ENCODE measurements at places on chromosomes 7 and 10.

DNA sequence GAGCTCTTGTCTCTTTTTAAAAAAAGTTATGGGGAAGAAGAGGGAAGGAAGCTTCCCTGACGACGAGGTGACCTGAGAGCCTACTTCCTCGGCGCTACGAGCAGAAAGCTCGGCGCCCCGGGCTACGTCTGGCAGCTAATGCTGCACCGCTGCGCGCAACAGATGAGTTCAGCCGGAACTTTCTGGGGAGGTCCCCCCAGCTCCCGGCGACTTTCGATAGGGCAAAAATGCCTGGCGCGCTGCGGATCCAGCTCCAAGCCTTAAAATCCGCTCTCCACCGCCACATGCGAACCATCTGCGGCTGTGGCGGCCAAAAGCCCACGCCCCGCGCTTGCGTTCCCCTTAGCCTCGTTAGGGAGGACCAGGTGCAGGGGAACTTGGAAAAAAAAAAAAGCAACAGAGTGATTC, 621 bp downstream of the P4HA1 start:
- peak; percentile 43 for DNase-seq

DNA sequence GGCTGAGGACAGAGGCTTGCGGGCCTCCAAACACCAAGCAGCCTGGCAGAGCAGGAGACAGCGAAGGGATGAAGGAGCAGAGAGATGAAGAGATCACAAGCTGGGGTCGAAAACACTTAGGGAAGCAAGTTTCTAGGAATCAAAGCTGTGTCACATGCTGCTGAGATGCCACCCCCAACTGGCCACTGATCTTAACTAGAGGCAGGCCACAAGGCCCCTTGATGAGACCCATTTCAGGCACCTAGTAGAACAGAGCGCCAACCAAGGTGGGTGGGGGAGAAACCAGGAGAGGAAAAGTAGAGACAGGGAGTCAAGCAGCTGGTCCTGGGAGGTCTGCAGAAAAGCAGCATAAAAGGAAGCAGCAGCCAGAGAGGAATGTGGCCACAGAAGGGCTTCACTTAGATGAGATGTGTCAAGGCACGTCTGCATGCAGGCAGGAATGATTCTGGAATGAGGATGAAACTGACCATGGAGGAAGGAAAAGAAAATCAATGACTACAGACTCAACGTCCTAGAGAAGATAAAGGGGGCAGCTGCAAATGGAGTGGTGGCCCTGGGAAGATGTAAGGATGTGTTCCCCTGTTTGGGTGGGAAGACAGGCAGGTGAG, 85.0 kb upstream of the DDC start:
- DNase-seq: no peak

DNA sequence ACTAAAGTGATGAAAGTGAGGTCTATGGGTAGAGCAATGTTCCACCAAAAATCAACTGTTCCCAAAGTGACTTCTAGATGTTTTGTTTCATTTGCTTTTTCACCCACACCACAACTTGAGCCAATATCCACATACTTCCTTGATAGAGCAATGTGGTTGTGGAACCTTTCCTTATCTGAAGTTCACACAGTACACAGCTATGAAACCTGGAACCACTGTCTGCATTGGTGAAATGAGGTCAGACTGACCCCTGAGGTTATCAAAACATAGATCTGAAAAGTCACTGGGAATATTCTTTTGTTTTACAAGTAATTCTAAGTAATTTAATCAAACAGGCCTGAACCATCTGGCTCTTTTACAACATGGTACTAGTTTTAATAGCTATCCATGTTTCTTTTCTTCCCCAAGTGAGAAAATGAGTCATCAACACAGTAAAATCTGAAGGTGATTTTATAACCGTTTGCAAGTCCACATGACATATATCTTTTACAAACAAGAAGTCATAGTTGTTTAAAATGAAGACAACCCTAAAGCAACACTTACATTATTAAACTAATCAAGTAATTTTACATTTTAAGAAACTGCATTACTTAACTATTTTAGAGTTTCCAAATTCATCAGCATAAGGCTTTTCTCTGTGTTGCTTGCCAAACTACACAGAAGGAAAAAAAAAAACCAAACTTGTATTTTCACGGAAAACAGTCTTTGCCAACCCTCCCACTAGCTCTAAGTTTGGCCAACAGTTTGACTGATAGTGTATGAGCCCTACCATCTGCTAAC, 80.3 kb downstream of the LRRC17 start:
- no peak for DNase-seq

DNA sequence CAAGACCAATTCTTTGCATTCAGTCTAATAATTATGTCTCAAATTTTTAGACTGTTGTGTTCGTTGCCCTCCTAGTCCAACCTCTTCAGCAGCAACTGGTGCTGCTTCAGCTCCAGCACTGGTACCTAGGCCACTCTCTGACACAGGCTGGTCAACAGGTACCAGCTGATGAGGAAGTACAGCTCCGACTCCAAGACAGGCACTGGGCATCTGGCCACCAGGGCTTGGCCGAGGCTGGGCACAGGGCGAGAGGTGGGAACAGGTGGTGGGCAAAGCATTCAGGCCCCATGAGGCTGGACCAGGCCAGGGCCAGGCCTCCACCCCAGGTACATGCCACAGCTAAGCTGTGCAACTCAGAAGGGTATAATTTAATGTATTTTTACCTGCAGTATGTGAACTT, 151.5 kb upstream of the AGR3 start:
- DNase-seq: no peak

DNA sequence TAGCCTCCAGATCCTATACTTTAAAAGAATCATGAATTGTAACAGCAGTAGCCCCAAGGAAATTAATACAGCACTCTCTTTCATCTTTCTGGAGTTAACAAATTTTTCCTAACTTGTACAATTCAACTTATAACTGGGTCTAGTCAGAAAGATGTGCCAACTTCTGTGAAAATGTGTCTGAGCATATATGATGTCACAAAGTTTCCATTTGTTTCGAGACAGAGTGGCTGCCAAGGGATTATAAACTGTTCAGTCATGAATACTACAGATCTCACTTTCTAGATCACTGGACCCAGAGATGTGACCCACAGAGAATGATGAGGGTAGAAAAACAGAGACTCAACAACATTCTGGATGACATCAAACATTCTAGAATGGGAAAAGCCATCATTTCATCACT, 249.2 kb upstream of the PHF14 start:
- DNase-seq: no peak

- DNase-seq: no peak
Measured at GRCh38 chr7:24337180-24337579, 53.2 kb downstream of the NPY start.

DNA sequence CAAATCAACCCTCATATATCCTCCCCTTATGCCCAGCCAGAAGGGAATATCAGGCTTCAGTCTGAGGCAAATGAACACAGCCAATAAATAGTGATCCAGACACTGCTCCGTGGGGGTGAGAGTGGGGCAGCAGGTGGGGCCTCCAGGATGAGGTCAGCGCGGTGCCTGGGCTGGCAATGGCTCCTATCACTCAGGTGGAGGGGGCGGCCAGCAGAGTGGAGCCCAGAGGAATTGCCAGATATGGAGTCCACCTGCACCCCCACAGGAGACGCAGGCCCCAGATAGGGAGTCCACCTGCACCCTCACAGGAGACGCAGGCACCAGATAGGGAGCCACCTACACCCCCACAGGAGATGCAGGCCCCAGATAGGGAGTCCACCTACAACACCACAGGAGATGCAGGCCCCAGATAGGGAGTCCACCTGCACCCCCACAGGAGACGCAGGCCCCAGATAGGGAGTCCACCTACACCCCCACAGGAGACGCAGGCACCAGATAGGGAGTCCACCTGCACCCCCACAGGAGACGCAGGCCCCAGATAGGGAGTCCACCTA, 78.0 kb upstream of the PPP2R2D start:
- peak; percentile 10 for DNase-seq

DNA sequence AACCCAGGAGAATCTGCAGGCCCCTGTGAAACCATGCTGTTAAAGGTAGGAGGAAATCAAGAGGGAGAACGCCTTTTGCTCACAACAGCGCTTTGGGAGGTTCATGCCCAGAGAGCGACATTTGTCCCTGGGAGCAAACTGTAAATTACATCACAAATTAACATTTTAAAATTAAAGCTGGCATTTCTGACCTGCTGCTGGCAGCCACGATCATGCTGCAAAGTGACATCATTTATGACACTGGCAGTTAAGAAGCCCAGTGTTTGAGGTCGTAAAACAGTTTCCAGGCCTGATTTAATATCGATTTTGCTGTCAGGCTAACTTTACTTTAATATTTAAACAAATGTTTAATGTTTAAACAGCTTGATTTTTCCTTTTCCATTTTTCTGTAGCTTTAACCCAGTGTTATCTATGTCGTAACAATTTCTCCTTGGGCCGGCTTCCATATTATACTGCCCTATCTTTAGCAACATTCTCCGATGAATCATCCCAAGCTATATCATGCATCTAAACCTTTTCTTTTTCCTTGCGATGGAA, 86.5 kb upstream of the NPVF start:
- DNase-seq: no peak

GRCh38 chr7:47552621-47553020, 29.3 kb downstream of the TNS3 start:
- DNase-seq: peak; percentile 6

DNA sequence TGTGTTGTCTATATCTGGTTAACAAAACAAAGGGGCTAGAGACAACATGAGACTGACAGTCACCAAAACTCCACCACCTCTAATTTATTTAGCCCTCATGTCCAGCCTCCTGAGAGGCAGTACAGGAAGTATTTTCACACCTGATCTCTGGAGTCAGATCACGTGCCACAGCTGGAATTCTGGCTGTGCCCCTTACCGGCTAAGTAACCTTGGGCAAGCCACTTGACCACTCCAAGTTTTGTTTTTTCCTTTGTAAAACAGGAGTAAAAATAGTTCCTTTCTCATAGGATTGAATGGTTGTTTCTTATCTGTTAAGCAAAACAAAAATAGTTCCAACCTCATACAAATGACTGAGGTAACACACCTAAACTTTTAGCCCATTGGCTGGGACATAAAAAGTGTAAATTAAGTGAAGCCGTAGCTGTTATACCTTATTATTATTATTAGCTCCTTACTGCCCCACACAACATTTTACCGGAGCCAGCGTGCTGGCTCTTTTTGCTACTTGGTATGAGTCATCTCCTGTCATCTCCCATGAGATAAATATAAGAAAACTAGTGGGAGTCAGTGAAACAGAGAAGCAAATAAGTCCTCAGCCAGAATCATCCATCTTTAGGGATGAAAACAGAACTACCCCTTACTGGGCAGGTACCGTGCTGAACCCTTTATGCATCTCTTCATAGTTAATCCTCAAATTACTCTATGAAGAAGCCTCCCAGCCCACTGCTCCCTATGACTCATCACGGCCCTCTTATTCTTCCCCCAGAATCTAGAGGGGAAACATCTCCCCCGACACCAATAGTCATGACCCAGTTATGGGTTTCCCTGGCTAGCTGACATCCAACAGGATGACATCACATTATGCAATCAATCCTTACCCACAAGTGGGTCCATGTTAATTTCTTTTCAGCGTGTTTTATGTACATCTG, 44.9 kb downstream of the PPP1R3C start:
- DNase-seq: peak; percentile 22

- DNase-seq: no peak
Measured at GRCh38 chr10:83476211-83476610, 663.1 kb upstream of the GHITM start.

DNA sequence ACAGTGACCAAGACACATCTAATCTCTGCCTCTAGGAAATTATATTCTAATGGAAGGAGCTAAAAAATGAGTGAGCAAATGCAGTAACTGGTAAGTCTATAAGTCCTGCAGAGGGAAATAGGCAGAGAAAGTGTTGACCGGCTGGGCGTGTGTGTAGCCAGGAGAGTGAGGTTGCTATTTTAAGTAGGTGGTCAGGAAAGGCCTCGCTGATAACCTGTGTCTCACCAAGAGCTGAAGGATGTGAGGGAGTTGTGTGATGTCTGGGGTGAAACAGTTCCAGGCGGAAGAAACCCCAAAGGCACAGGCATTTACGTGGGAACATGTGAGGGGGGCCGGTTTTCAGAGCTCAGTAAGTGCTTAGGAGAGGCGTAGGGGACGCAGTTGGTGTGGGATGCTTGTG, 54.8 kb downstream of the BAMBI start:
- DNase-seq: no peak
